ENCODE measurements at places on chromosomes 6 and 20.

GRCh38 chr6:45743028-45743615 lies 272.5 kb downstream of the CLIC5 start:
- DNase-seq, result no peak

GRCh38 chr6:130505808-130506598 lies 140.2 kb downstream of the TMEM200A start:
- no peak for DNase-seq

GRCh38 chr20:20820104-20820503 lies 107.7 kb upstream of the RALGAPA2 start:
- DNase-seq, result no peak

DNA sequence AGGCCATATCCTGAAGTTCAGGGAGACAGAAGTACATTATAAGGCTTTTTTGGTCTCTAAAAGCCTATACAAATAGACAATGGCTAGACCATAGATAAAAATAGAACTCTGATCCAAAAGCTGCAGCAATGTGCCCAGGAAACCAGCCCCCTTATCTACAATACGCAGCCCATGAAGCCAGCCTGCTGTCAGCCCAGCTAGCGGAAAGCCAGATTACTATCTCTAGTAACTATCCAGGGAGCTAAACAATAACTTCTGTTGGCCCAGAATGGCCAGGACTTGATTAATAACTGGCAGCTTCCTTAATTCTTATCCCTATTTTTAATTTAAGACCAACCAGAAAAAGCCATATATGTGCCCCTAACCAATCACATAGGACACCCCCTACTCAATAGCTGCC lies 160.4 kb upstream of the SMLR1 start:
- no peak for DNase-seq

GRCh38 chr20:54218470-54218869 lies 10.6 kb downstream of the PFDN4 start:
- no peak for DNase-seq

DNA sequence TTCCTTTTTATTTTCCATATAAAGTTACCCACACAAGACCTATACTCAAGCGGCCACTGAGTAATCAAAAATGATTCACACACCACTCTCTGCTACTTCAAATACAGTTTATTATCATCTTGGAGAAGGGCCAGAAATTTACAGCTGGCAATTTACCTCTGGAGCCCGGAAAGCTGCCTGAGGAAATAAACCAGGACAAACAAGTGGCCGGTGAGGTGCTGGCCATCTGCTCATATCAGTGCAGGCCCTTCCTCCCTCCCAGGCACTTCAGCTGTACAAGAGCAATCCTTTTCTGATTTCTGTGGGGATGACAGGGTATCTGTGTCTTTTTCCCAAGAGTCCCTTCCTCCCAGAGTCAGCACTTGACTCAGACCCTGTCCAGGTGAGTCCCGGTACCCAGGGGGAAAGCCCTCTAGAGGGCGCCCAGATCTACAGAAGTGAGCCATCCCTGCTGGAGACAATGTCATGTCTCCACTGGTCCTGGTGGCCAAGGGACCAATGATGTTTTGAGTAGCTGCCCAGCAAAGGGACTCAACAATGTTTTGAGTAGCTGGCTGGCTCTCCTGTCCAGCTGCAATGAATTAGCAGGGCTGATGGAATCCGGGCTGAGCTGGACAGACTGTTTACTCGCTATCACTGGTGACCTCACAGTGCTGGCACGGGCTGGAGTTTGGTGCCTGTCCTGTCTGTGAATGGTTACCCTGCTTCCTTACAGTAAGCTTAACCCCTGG lies 23.6 kb downstream of the LRP11 start:
- DNase-seq, result no peak
